LoVo (cell line): ENCODE measurements at places on chromosomes 2 and 18.

DNA sequence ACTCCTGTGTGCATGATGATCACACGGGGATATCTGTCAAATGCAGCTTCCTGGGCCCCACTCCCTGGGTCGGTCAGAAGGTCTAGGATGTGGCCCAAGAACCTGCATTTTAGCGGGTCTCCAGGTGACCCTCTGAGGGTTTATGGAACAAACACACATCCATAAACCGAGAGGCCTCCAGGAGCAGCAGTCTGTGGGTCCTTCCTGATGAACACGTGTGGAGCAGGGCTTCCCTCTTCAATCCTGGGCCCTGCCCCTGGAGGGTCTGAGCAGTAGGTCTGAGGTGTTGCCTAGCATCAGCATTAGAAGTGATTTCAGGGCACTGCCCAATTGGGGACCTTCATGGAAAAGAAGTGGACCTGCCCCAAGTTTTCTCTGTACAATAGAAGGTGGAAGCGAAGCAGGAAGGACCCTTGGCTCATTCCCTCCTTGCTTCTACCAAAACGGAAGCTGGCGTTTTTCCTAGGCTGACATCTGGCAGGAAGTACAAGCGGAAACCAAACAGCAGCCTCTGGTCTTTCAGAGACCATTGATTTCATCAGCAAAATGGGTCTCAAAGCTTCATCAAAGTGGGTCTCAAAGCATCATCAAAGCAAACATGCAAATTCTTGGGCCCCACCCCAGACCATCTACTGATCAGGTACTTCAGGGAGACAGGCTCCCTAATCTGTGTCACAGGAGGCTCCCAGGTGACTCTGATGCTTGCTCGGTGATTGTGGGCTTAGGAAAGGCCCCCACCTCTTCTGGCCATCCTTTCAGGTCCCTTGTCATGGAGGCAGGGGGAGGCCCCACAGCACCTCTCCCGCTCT lies 30.7 kb downstream of the INO80C start:
- no peak for DNase-seq

- DNase-seq, result no peak
These were observed 85.3 kb upstream of the ZNF397 start for GRCh38 chr18:35155398-35156117.

DNA sequence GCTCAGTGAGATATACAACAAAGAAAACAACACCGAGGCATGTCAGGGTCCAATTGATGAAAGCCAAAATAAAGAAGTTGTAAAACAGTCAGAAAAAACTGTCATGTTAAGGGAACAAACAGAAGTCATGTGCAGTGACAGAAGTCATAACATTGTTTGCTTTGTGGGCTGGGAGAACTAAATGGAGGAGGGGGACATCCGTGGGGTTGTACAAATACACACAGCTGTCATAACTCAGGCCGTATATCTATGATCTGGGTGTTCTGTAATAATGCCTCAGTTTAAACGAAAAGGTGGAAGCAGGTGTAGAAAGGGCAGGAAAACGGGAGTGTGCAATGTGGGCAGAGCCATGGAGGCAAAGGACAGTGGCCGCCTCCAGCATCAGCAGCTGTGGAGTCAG lies 27.3 kb downstream of the TIMM21 start:
- DNase-seq, result no peak

DNA sequence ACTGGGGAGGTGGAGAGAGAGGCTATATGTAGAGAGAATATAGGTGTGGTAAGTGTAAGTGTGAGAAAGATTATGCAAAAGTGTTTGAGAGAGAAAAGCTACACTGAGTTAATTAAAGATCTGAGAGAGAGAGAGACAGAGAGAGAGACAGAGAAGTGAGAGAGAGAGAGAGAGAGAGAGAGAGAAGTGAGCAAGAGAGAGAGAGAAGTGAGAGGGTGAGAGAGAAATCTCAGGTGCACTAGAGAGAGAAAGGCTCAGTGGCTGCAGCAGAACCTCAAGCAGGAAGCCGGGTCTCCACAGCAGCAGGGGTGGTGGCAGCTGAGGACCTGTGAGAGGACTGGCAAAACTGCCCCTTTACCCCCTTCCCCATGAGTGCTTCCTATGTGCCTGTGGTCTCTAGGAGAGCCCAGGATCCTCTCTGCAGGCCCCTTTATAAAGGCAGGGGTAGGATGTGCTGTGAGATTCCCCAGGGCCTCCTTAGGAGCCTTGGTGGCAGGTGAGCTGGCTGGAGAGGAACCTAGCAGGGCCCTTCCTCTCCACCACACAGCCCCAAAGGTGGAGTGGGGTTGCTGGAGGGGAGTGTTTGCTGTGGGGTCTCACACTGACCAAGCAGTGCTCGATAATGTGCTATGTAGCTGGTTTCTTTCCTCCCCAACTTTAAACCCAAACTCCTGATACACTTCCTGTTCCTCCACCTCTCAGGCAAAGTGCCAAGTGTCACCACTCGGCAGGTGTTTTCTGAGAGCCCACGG lies 52.6 kb downstream of the SLC4A5 start:
- no peak for DNase-seq

DNA sequence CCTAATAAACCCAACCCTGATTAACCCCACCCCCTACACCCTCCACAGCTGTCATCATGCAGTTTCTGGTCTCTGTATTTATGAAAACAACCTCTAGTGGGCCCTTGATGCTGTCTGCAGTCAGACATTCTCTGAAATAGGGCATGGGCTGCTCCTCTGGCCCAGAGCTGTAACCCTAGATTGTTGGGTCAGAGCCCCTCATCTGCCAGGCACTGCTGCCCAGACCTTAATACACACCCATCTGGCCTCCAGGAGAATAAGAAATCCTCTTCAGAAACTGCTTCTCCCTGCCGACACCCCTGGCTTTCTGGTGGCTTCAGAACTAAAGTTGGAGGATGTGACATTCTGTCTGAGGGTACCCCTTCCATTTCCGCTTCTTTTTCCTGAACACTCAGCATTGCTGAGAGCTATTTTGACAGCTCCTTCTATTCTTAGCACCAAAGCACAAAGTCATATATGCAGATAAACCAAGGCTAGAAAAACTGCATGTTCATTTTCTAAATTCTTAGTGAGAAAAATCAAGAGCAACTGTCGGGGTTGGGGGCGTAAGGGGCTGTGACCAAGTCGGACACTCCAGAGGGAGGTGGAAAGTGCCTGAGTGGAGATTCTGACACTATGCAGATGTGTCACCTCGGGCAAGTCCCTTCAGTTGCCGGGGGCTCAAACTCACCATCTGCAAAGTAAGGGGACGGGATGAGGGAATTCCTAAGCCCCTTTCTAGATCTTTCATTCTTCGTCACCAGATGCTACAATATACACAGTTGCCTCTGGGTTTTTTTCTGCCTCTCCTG lies 28.7 kb downstream of the SRSF7 start:
- no peak for DNase-seq

- peak; percentile 64 for DNase-seq
These were observed 178.0 kb downstream of the ASXL3 start for GRCh38 chr18:33755931-33756560.

DNA sequence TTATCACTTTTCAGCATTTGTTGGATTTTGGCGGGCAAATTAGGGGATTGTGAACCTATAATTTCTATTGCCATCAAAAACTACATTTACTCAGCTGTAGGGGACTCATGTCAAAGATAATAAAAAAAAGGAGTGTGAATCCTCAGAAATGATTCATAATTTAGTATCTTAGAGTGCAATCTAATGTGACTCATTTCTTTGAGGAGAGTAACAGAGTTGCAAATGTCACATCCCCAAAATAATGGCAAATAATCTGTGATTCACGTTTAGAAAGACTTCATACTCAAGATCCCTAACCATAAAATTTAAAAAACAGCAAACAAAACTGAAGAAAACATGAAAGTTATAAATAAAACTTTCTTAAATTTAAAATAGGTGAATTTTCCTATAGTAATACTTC lies 373.0 kb downstream of the CDH2 start:
- DNase-seq, result no peak

- no peak for DNase-seq
These were observed 127.1 kb downstream of the CERS6 start for GRCh38 chr2:168583064-168583709.

- no peak for DNase-seq
These were observed 103.2 kb downstream of the FAM161A start for GRCh38 chr2:61750624-61751023.

DNA sequence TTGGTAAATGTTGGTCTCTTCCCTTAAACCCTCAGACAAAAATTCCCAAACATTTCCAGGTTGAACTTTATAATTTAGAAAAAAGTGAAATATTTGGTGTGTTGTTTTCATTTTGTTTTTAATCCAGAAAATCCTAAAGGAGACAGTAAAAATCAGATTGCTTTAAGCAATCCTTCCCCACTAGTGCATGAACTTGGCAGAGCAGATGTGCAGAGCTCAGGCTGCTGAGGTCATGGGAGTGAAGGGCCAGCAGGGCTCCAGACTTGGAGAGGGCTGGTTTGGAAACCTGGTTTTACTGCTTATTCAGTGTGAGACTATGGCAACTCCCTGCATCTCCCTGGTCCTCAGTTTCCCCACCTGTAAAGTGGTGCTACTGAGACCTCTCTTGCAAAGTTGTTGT lies 66.7 kb upstream of the TEX51 start:
- DNase-seq, result no peak

DNA sequence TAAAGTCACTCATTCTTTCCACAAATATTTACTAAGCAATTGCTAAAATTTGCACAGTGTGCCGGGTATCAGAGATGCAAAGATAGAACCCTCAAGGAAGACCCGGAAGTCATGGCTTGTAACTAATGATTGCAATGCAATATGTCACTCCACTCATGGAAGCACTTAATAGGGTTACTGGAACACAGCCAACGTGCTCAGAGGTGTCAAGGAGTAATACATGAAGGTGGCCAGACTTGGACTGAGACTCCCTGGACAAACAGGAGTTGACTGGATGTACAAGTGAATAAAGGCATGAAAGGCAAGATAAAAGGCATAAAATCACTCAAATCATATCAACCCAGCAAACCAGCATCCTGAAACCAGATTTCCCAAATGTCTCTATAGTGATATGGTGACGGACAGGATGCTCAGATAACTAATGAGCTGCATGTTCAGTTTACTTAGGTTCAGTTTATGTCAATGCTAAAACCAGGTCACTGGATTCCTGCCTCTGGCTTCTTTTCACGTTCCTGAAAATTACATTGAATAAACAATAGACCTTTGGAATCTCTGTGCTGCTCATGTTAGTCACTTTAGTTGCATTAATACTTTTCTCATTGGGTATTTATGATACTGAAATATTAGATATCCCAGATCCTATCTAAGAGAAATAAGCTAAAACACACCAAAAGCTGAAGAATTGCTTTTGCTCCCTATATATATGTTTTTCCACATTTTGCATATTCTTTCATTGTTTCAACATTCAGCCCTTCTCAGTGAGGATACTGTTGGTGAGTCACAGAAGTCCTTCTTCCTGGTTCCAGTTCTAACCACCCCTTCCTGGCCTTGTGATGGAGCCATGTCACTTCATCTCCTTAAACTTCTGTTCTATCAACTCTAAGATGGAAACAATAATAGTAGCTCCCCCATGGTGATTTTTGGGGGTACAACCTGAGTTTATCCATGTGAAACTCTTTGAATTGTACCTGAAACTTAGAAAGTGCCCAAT lies 688.9 kb upstream of the ID2 start:
- DNase-seq, result no peak

DNA sequence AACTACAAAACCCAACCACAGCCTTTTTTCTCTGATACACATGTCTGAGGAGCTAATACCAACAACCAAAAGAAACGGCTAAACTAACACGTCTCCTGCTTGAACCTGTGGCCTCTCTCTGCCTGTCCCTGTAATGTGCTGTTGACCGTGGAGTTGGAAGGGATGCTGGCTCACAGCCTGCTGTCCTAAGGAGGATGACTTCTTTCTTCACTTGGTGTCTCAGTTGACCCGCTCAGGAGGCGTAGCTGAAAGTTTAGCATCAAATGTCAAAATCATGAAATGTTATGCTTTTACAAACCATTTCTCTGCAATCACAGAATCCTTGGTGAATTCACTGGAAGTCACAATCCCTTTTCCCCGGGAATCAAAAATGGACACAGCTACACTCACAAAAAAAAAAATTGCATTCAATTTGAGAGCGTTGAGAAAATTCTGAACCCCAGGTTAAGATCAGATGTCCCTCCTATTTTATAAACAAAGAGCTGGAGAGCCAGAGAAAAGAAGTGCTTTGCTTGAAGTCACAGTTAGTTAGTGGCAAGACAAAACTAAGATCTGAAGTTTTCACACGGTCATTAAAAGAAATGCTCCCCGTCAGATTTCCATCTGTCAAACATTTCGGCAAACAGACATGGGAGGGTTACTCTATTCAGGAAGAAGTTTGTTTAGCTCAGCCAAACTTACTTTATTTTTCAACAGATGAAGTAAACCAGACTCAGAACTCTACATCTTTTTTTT lies 74.3 kb downstream of the IRS1 start:
- no peak for DNase-seq

GRCh38 chr2:119608553-119608952 lies 64.3 kb downstream of the CFAP221 start:
- no peak for DNase-seq

GRCh38 chr2:66813525-66813924 lies 378.6 kb downstream of the MEIS1 start:
- DNase-seq, result no peak

GRCh38 chr2:6556755-6557154 lies 309.0 kb downstream of the CMPK2 start:
- DNase-seq, result peak; percentile 18
